ENCODE measurements at places on chromosomes 6 and 20.

DNA sequence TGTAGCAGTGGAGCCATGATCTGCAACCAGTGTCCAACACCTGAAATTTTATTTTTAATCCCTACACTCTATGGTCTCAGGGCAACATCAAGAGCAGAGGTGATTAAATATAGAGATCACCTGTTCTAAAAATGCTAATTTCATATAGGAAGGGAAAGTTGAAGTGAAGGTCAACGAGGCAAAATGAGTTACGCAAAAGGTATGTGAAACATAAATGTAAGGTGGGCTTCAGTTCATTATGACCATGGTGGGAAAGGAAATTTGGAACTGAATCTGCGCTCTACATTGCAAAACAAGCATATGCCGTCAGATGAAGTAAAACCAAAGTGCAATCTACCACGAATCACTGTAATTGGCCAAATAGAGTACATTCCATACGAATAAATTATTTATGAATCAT is 35.2 kb upstream of the STMND1 start:
- no peak for DNase-seq

GRCh38 chr6:160972111-160972510 is 19.5 kb upstream of the MAP3K4 start:
- DNase-seq, result no peak

GRCh38 chr6:70423189-70424134 is 10.2 kb downstream of the FAM135A start:
- no peak for DNase-seq

GRCh38 chr6:130143709-130144108 is 79.0 kb downstream of the SAMD3 start:
- DNase-seq, result no peak

GRCh38 chr6:126716032-126716431 is 376.1 kb downstream of the CENPW start:
- DNase-seq, result no peak

GRCh38 chr20:60589623-60590022 is 631.4 kb downstream of the CDH26 start:
- DNase-seq, result no peak

DNA sequence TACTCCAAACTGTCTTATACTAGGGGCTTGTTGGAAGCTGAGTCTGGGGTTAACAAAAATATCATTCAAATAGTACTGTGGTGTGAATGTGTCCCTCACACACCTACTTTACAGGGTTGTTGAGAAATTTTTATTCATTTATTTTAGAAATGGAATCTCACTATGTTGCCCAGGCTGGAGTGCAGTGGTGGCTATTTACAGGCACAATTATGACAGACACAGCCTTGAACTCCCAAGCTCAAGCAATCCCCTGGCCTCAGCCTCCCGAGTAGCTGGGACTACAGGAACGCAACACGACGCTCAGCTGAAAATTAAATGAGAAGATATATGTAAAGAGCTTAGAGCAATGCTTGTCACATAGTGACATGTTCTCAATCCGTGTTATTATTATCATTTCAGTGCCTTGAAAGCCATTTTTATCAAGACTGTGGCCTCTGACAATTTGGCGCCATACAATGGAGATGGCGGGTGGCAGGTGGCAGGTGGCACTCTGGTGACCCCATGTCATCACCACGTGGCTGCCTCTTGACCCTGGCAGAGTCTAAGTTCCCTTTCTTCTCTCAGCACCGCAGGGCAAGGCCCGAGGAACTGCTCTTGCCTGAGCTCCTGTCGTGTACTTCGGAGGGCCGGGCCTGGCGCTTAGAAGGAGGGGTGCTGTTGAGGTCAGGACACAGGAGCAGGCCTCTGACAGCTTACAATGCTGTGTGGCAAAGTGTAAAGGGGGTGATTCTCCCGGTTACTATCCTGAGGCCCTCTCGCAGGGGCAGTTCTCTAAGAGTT is 64.5 kb downstream of the STX11 start:
- DNase-seq, result no peak

GRCh38 chr6:13526727-13527670 is 39.6 kb upstream of the GFOD1 start:
- peak; percentile 5 for DNase-seq

- no peak for DNase-seq
Observed at GRCh38 chr6:87909849-87910248, 137.8 kb upstream of the SPACA1 start.

- DNase-seq, result no peak
Observed at GRCh38 chr6:33654831-33655554, 33.9 kb downstream of the ITPR3 start.

DNA sequence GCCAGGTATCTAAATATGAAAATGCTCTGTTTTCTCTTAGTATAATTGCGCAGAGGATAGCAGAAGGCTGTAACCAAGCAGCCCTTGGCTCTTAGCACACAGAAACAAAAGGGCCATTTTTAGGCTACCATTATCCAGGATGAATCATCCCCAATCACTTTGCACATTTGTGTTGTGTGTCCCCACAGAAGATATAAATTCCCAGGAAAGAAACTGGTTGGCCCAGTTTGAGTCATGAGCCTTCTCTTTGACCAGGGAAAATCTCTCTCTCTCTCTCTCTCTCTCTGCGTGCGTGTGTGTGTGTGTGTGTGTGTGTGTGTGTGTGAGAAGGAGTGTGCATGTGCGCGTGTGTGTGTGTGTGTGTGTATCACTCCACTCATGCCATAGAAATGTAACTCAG is 178.5 kb downstream of the FRK start:
- no peak for DNase-seq

- peak; percentile 22 for DNase-seq
Observed at GRCh38 chr6:39309942-39310531, 4.2 kb downstream of the KCNK17 start.

GRCh38 chr6:47157653-47158219 is 115.6 kb upstream of the ADGRF1 start:
- no peak for DNase-seq

- DNase-seq, result no peak
Observed at GRCh38 chr6:16438718-16439591, 200.6 kb downstream of the GMPR start.

- no peak for DNase-seq
Observed at GRCh38 chr20:61881416-61881815, 184.3 kb downstream of the TAF4 start.

DNA sequence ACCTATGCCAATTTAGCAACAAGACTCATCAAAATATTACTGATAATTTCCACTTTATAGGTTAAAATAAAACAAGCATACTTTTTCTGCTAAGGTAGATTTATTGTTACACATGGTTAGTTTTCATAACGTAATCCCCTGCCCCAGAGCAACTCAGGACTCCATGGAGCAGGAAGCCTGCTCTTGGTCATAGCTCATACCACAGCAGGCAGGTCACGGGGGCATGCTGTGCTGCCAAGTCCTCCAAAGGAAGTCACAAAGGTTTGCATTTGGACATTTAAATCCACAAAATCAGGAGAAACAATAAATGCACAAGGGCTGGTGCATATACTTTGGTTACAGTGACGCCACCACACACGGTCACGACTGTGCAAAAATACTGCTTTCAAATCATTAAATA is 12.5 kb downstream of the GZF1 start:
- DNase-seq, result no peak

- DNase-seq, result no peak
Observed at GRCh38 chr6:161276605-161277155, 2.8 kb upstream of the AGPAT4 start.

DNA sequence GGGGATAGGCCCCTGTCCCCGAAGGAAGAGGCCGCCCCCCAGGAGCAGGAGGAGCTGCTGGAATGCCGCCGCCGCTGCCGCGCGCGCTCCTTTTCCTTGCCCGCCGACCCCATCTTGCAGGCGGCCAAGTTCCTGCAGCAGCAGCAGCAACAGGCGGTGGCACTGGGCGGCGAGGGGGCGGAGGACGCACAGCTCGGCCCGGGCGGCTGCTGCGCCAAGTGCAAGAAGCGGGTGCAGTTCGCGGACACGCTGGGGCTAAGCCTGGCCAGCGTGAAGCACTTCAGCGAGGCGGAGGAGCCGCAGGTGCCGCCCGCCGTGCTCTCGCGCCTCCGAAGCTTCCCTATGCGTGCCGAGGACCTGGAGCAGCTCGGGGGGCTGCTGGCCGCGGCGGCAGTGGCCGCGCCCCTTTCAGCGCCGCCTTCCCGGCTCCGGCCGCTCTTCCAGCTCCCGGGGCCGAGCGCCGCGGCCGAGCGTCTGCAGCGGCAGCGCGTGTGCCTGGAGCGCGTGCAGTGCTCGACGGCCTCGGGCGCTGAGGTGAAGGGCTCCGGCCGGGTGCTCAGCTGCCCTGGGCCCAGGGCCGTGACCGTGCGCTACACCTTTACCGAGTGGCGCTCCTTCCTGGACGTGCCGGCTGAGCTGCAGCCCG is 630 bp downstream of the PPP1R3G start:
- DNase-seq, result no peak

- no peak for DNase-seq
Observed at GRCh38 chr6:23994013-23994412, 132.0 kb upstream of the NRSN1 start.

- no peak for DNase-seq
Observed at GRCh38 chr6:105744815-105745214, 341.3 kb upstream of the PRDM1 start.

GRCh38 chr20:41617059-41617901 is 897 bp downstream of the CHD6 start:
- peak; percentile 29 for DNase-seq

DNA sequence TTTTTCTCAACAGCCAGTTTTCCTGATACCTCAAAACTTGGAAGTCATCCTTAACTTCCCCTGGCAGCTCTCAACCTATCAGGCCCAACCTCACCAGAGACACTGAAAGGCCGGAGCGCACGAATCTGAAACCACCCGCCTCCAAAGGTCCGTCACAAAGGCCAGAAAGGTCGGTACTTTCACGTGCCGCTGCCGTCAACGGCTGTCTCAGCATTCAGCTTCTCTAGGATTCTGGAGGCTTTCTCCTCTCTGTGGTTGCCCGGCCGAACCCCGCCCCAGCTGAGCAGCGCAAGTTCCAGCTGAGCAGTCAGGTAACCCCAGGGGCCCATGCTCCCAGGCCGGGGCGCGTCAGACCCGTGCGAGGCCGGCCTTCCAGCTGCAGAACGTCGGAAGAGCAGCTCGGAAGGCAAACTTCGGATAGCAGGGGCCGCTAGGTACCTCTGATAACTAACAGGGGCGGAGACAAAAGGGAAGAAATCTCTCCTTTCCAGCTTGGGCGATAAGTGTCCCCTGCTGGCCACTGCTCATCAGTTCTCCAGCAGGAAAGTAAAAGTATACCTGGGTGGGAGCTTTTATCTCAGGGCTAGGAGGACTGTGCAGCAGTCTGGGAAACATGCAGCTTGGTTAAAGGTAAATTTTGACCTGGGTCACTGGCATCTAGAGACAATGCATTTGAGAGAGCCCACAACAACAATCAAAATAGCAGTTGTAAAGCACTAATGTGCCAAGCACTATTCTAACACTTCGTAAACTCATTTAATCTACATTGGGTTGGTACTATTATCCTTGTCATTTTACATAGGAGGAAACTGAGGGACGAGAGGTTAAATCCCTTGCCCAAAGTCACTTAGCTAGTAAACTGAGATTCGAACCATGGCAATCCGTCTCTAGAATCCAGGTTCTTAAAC is 16.1 kb downstream of the ZSCAN12 start:
- no peak for DNase-seq

DNA sequence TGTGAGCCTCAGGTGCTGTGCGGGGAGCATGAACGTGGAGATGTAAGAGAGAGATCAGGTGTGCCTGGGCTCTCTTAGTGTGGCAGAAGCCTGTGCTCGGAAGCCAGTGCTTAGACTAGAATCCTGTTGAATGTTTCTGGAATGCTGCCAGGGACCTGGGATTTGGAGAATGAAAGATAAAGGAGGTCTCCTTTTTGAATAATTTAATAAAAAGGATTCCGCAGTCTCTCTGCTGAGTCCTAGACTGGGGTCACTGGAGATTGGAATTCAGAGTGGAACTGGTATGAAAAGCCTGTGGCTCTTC is 18.8 kb upstream of the EFCAB8 start:
- no peak for DNase-seq

DNA sequence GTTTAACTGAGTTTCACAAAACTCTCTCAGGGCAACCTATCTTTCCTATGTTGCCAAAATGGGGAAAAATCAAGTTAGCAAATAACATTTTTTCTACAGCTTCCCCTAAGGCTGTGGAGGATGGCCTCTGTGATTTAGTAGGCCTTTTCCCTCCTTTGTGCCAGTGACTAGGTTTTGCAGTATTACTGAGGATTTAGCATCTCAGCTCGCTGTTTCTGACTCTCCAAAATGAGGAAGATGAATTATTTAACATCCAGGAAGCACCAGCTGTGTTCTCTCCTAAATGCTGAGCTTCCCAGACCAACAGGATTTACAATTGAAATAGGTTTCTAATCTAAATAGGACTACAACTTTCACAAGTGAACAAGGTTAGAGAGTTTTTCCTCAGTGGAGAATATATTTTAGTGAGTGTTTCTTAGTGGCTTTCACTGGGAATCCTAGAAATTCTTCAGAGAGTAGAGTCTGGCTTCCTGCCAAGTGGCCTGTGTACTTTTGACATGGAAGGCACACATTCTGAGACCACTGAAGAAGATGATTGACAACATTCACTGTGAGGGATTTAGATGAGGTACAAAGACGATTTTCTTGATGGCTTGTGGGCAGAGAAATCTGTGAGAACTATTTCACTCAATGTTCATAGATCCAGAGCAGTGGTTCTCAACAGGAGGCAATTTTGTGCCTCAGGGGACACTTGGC is 62.4 kb downstream of the PTCHD4 start:
- DNase-seq, result no peak

Measured in activated naive CD4-positive, alpha-beta T cell (primary cell).